NCI-H1930 (cell line): ENCODE measurements at places on chromosomes 4 and X.
A peak's percentile ranks its signal among the peaks of the same experiment; 100 is the strongest.

DNA sequence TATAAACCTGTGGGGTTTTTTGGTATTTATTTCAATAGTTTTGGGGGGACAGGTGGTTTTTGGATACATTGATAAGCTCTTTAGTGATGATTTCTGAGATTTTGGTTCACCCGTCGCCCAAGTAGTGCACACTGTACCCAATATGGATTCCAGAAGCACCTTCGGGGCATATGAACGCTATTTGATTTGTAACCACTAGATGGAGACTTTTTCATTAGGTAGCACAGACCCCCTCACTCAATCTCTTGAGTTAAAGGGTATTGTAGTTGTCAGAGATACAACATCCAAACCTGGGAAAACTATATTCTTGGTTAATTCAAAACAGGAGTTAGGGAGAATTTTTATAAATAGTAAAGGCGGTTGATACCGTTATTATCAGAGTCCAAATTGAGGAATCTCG lies 79.8 kb downstream of the SPANXN3 start:
- DNase-seq, result no peak

DNA sequence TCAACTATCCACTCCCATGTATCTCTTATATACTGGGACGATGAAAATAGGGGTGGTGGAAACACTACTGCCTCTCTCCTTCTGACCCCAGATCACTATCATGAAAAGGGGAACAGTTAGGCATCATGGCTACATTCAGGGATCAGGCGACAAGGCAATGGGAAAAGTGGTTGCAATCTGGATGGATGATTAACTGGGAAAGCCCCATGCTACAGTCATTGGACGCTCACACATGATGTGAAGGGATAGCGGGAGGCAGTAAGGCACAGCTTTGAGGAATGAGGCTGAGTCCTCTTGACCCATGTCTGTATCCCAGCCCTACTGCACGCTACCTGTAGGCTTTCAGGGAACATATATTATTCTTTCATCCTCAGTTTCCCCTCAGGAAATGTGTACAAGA lies 10.2 kb downstream of the GASK1B start:
- DNase-seq, result no peak

DNA sequence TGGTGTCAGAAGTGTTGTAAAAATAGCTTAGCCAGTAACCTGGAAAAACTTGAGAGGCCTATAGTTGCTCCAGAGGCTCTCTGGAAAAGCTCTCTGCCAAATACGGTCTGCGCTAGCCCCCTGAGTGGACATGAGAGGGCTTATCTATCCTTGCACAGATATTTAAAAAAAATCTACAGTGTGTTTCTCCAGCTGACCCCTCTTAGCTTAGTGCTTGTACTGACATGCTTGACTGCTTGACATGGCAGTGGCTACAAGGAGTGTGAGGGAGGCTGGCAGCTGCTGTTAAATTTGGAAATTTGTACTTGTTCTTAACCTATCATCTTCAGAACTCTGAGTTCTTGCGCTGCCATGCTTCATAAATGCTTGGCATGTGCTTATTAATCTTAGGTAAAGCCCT lies 229.2 kb downstream of the RBMX2 start:
- no peak for DNase-seq

GRCh38 chrX:8037593-8038348 lies 110.6 kb upstream of the PNPLA4 start:
- DNase-seq, result no peak

GRCh38 chr4:178395798-178396197 lies 953.6 kb upstream of the AGA start:
- DNase-seq, result no peak

- no peak for DNase-seq
Observed at GRCh38 chr4:140826701-140827027, 70.5 kb upstream of the TBC1D9 start.

DNA sequence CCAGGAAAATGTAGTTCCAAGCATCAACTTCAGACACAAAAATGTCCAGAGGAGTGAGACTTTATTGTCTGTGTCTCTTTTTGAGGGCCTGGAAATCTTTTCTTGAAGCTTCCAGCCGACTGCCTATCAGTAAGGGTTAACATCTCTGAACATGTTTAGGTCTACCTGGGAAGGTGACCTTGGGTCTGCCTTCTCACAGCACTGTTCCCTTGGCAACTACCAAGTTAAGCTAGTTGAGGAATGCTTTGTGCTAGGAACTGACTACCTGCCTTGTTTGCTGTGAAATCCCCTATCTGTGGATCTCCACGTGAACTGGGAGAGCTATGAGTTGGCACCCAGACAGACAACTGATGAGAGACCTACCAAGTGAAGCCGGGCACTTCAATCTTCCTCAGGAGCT lies 81.6 kb downstream of the PPEF2 start:
- DNase-seq, result no peak

- no peak for DNase-seq
Observed at GRCh38 chr4:55001538-55001937, 123.9 kb downstream of the KDR start.

GRCh38 chr4:78654807-78655206 lies 103.2 kb downstream of the ANXA3 start:
- no peak for DNase-seq

- DNase-seq, result no peak
Observed at GRCh38 chr4:7485096-7485495, 50.4 kb upstream of the PSAPL1 start.

GRCh38 chr4:108738003-108738706 lies 24.7 kb downstream of the ETNPPL start:
- no peak for DNase-seq

DNA sequence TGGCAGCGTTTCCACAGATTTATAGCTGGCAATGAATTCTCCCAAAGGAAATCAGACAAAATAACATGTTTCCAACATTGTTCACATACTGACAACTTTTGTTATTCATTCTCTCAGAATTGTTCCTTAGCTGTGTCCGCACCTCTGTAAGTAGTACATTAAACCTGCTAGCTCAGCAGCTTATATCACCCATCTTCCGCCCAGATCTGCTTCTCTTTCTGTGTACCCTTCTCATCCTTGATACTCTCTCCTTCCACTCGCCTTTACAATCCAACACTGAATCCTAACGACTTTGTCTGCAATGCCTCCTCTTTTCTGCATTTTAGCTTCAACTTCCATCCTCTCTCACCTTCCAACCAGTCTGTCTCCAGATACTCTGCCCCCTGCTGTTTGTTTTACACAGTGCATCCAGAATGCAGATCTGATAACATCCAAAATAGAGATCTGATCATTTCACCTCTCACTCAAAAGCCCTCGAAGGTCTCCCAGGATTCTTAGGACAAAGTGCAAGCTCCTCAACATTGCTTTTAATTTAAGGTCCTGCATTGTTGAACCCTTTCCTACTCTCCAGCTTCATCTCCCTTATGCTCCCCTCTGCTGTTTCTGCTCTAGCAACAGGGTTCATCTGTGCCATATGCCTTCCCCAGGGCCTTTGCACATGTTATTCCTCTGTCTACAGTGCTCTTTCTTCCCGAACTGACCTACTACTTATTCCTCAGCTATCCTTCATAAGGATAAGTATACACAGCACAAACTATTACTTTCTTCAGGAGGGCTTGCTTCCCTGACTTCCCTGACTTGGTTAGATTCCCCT lies 67.3 kb upstream of the VBP1 start:
- DNase-seq, result no peak

GRCh38 chrX:102979536-102979935 lies 42.5 kb downstream of the RAB40AL start:
- DNase-seq, result no peak

- no peak for DNase-seq
Observed at GRCh38 chr4:8676676-8677075, 84.1 kb downstream of the CPZ start.

- DNase-seq, result peak; percentile 14
Observed at GRCh38 chr4:181301735-181302710, 941.2 kb upstream of the TENM3 start.

DNA sequence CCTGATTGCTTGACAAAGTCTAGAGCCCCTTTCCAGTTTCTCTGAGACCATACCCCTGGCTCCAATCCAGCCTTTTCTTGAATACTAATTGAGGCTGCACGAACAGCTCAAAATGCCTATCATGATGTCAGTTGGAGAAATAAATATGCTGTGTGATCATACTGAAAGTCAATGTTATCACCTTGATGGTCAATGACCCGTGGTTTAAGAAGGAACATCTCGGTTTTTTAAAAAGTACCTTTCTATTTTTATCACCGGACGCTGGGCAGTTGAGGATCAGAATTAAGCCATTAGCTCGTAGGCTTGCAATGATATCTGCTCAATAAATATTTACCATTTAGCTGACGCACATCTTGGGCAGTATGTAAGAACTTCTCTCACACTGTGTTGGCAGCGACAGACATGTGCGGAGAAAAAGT lies 852 bp upstream of the WDR44 start:
- no peak for DNase-seq

- DNase-seq, result no peak
Observed at GRCh38 chr4:26356081-26356501, 35.3 kb downstream of the RBPJ start.

GRCh38 chrX:49760290-49760890 lies 64.6 kb upstream of the PAGE1 start:
- no peak for DNase-seq

DNA sequence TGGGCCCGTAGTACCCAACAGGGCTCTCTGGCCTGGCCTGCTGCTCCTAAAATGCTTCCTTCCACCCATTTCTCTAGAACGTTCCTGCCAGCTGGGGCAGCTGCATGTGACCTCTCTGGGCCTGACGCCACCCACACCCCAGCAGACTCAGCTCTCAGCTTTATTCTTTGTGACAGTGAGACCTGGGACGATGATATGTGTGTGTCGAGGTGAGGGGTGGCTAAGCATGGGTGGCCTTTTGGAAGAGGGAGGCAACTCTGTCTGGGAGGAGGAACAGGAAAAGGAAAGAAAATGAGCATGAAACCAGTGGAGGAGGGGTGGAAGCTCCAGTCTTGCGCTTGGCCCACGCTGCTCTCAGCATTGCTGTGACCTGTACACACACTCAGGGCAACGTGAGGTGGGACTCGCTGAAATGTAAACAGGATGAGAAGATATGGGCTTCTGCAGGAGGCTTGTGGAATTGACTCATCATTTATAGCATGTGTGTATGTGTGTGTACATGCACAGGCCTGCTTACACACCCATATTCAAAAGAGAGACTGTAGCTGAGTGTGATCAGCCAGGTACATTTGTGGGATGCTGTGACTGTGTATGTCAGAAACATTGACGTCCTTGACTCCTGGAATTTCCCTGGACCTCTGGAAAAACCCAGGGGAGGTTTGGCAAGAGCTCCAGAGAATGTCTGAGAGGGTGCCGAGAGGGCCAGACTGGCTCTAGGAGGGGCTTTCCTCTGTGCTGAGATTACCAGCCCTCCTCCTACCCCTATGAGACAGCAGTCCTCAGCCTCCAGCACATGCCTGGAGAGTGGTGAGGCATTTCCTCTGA lies 137.9 kb downstream of the PJA1 start:
- DNase-seq, result no peak

DNA sequence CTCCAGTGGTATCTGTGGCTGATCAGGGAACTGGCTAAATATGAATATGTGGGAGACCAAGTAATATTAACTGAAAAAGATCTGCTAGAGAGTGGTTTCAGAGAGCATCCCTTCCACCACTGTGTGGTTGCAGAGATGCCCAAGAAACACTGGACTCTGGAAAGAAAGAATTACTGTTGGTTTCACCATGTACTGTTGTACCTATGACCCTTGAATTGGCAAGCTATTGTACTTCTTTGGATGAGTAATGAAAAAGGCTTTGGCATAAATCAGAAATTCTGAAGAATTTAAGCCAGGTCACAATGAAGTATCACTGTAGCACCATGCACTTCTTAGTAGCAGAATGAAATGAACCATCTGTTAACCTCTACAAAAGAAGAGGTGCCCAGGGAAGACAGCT lies 134.4 kb upstream of the INTU start:
- DNase-seq, result no peak

- no peak for DNase-seq
Observed at GRCh38 chr4:169098969-169099690, 89.1 kb upstream of the CBR4 start.

- no peak for DNase-seq
Observed at GRCh38 chr4:88742561-88742960, 44.9 kb upstream of the NAP1L5 start.

- no peak for DNase-seq
Observed at GRCh38 chrX:100587861-100588260, 3.1 kb downstream of the TNMD start.

GRCh38 chrX:96685210-96686099 lies 813 bp downstream of the DIAPH2 start:
- no peak for DNase-seq

DNA sequence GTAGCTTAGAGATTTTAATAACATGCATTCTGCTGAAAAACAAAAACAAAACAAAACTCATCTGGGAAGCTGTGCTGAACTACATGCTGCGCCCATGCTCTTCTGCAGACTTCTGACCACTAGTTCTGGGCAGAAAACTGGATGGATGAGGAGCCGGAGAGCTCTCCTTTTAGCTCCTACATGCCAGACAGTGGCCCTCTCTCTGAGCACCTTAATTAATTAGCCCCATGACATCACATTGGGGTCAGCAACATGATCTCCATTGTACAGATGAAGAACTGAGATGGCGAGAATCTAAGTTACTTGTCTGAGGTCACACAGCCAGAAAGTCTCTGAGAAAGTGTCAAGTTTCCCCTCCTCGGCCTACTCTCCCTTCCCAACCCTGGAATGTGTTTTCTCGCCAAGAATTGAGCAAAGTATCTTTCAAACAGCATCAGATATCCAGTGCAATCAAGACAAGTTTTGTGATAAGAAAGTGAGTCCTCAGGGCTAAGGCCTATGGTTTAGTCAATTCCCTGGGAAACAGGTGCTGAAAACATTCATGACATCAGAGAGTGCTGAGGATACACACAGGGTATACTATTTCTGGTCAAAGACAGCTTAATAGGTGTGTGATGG lies 21.6 kb downstream of the SCD5 start:
- no peak for DNase-seq

- DNase-seq, result no peak
Observed at GRCh38 chr4:45004847-45005565, 278.6 kb upstream of the GNPDA2 start.

GRCh38 chr4:173698557-173699262 lies 168.7 kb upstream of the HAND2 start:
- no peak for DNase-seq

GRCh38 chrX:40831750-40832149 lies 96.4 kb upstream of the MED14 start:
- DNase-seq, result no peak

DNA sequence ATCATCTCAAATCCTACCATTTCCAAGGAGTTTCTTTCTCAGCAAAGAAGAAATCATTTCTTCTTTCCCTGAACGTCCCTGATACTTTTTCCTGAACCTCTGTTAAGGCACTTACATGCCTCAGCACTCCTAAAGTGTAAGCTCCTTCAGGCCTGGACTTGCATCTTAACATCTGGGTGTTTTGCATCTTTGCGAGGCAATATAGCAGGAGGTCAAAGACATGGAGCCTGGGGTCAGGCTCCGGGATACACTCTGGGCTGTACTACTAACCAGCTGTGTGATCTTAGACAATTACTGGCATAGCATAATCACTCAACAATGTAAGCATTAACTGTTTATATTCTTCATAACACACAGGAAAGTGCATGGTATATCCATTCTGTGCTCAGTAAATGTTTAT lies 275.5 kb upstream of the BOD1L1 start:
- no peak for DNase-seq

GRCh38 chrX:916230-916599 lies 285.6 kb downstream of the SHOX start:
- no peak for DNase-seq
